ENCODE measurements at places on chromosomes 2 and 18. TPM values are rescaled to one million over a fixed set of nuclear protein-coding genes. Genes with fewer than 3 reads are reported as not detected.

DNA sequence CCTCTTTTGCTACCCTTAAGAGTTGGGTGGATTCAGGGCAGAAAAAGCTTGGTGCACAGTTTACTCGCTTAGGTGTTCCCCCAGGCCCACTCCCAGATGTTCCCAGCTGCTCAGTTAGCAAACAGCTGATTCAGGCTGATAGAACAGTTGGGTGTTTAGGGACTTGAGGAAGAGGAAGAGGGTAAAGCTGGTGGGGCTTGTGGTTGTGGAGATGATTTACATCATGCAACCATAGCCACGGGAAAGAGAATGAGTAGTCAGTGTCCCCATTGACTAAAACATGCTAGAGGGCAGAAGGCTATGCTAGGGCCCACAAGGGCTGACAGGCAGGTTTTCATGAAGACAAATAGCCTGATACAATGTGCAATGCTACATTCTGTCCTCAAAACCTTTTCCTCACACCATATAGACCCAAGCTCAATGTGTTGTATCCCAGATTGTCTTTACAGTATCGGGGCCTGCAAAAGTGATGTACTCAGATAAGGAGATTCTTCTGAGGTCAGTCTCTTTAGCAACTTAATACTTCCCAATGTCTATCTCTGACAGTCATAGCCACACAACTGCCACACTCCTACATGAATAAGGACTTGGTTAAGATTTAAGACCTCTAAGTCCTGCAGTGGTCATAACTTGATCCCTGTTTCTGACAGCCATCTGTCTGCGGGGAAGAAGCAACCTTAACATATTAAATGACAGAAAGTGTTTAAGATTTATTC is 15.6 kb downstream of the COLEC12 start:
- DNase-seq = no peak

DNA sequence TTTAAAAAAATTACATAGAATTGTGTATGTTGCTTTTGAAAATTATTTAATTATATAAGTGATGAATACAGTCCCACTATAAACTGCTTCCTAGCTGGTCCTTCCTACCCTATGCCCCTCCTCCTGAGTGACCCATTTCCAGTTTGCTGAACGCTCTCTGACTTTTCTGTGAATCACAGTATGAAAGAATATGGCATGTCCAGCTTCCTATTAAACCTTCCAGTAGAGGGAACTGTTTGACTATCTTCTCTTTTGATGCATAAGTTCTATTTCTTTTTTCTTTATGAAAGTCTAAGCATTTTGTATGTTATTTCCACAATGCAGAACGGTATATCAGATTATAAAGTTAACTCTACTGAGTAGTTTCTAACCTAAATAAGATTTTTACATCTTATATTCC is 41.3 kb downstream of the PSMG2 start:
- DNase-seq = no peak

DNA sequence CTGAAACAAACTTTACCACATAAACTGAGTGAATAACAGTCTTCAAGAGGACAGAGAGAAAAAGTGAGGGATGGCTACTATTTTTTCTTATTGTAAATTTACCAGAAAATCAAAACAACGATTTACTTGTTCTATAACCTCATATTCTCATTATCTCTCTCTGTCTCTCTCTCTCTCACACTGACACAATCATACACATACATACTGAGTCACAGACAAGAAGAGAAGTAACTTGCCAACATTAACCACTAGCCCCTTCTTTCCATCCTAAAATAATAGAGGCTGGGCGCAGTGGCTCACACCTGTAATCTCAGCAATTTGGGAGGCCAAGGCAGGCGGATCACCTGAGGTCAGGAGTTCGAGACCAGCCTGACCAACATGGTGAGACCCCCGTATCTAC is 18.2 kb downstream of the SATB2 start:
- no peak for DNase-seq

DNA sequence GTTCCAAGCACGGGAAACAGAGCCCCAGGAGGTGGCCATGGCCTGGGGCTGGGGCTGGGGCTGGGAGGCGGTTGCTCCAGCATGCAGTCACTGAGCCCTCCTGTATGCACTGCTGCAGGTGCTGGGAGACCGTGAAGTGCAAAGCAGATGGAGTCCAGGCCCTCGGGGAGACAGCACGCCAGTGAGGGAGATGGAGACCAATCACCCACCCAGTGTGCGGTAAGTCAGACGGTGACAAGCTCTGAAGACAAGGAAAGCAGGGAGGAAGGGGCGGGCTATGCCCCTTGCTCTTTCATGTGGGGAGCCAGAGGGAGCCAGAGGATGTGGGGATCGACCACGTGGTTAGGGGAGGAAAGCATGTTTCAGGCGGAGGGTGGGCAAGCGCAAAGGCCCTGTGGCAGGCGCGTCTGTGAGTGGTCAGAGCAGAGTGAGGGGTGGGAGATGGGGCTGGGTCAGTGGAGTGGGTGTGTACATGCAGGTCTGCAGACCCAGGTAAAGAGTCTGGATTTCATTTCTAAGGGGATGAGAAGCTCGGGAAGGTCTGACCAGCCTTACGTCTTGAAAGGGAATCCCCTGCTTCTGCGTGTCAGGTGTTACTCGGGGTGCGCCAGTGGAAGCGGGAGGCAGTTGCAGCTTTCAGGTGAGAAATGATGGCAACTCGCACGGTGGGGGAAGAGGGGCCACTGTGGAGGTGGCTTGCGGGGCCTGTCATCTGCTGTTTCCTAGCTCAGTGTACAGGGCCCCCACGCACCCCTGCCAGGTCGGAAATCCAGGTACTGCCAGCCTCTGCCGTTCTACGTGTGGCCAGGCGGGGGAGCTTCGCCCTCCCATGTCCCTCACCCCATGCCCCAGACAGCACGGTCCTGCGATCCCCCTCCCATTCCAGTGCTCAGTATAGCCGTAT is 19.4 kb downstream of the RRM2 start:
- DNase-seq = no peak

GRCh38 chr2:8478471-8478793 is 203.4 kb upstream of the ID2 start:
- DNase-seq = no peak

DNA sequence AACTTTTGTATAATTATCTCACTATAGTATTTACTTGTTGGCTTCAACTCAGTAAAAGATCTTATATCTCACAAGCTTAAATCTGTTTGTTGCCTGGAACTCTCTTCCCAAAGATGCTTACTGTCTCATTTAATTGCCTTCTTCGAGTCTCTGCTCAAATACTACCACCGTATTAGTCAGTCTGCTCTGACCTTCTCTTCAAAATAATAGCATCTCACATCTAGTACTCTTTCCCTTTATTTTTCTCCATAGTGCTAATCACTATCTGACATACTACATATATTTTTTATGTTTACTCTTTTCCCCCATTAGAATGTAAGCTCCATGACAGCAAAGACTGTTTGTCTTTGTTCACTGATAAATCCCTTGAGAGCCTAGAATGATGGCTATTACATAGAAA is 10.6 kb upstream of the MPP4 start:
- DNase-seq = no peak

GRCh38 chr2:40367652-40368051 is 84.2 kb downstream of the SLC8A1 start:
- DNase-seq = no peak

GRCh38 chr2:217216982-217217381 is 357.1 kb upstream of the TNP1 start:
- no peak for DNase-seq

GRCh38 chr2:190908532-190908931 is 27.9 kb downstream of the GLS start:
- no peak for DNase-seq

DNA sequence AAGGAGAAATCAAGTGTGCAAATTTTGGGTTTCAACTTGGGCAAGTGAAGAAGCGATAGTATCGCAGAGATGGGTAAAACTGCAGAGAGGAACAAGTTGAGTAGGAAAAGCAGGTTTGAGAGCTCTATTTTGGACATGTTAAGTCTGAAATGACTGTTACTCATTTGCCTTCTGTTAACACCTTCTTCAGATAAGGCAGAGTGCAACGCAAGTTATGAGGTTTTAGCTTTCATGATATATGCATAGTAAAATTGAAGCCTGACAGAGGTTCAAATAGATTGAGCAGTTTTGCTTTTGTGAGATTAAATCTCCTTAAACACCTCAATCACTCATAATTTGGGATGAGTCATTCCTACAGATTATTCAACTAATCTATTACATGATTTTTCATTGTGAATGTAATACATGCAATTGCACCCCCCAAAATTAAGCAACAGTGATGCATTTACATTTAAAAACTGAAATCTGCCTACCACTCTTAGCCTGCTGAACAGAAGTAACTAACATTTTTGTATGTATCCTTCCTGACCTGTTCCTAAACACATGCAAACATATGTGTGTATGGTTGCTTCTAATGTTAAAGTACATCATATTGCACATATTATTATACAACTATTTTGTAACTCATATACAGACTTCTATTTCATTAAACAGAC is 575.4 kb downstream of the ARHGAP15 start:
- DNase-seq = no peak

GRCh38 chr2:218400167-218400929 is 680 bp downstream of the CTDSP1 start:
- no peak for DNase-seq

DNA sequence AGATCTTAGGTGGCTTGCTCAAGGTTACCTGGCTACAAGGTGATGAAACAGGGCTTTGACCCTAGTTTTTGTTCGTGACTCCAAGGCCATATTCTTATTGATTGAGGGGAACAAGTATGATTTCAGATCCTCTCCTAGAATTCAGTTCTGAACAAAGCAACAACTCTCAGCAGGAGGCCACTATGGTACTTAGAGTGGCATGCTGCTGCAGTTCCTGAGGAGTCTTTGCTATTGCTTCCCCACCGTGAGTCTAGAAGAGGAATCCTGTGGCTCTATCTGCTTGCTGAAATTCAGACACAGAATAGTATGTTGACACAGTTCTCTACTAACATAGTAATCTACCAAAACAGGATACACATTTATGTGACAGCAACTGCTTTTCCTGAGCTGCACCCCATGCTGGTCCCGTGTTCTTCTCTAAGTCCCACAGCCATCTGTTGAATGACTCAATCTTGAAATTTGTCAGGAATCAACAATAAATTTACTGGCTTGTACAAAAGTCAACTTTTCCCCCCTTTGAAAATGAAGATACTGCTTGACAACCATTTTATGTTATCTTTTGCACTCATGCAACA is 4.1 kb downstream of the TGFBRAP1 start:
- no peak for DNase-seq

- no peak for DNase-seq
Observed at GRCh38 chr2:108616318-108616717, 82.0 kb downstream of the LIMS1 start.

DNA sequence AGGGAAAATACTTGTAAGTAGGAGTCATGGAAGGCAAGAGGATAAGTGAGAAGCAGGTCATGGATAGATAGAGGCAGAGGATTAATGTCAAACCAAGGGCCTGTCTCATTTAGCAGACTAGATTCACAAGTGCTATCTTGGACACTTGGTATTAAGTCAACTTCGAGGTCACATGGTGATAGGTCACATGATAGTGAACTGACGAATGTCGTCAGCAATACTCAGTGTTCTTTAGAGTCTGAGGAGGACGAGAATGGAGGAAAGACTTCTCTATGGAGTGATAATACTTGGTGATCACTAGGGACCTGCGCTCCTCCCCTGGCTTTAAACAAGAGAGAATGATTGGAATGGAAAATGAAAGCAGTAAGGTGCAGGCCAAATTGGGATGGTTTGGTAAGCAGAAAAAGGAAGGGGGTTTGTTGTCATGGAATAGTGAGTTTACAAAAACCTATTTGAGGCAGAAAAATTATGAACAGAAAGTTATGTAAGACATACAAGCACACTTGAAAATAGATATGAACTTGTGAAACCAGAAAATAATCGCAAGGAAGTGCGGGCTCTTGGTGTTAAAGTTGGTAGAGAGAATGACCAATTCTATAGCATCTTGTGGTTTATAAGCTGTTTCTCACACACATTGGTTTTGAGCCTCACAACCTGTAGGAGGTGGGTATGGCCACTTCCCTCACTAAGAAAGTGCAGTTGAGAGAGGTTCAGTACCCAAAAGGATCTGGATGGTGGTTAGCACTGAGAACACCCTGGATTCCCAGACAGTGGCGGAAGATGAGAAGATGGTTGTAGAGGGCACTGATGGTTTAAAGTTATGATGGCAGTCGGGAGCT is 141.5 kb downstream of the WDSUB1 start:
- DNase-seq = no peak

DNA sequence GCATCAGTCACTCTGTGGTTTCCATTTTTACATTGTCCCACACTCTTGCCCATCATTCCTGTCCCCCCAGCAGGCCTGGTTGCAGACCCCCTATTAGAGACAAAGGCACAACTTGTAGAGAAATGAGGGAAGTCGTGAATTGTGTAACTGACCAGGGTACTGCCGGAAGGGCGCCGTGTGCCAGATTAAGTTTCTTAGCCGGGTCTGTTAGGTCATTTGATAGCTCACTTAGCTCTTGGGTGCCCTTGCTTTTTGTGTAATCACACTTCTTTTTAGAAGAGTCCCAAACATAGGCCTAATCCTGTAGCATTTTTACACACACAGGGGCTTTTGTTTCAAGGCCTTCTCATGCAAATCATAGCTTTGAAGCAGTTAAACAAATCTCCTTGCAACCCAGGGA is 87.2 kb downstream of the CTAGE1 start:
- no peak for DNase-seq

GRCh38 chr2:83368916-83369315 is 1090.2 kb downstream of the SUCLG1 start:
- no peak for DNase-seq

DNA sequence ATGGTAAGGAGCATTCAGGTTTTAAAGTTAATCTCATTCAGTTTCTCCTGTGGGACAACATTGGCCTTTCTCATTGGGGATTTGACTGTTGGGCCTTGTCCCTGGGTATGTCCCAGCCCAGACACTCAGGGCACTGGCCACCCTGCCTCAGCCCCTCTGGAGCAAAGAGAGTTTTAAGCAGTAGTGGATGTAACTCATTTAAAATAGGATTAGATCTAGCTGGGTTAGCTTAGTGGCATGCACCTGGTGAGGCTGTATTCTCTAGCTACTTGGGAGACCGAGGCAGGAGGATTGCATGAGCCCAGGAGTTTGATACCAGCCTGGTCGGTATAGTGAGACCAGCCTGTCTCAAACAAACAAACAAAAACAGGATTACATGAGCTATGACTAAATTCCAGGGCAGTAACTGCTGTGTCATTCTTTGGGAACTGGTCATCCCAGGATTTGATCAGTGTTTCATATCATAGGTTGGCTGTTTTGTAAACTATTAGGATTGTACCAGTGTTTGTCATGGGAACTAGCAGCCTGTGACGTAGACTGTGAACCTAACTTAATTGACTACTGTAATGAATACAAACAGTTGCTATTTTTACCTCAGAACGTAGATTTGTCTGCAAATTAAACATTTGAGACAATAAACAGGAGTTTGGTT is 12.5 kb downstream of the INPP4A start:
- DNase-seq = no peak

DNA sequence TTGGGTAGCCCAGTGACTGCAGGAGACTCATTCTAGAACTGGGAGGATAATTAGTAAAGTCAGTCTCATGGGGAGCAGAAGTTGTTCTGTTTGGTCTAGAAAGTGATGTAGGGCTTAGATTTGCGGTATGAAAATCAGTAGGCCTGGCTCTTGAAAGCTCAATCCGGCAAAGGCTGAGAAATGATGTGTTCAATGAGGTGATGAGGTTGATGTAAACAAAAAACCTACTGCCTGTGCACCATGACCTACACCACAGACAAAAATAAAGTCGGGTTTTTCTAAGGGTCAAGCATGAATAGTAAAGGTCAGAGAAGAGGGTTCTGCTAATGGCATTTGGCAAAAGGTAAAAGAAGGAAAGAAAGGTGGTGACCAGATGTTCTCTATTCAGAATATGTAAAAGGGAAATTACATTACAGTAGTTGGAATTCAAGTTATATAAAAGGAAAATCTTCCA is 80.8 kb upstream of the COL5A2 start:
- no peak for DNase-seq

Gene FAM136A
- 43.3 TPM for total RNA-seq

Gene AGFG1
- 59.3 TPM for total RNA-seq

Gene KCNJ13
- total RNA-seq = 0.35 TPM

Gene TCF7L1
- total RNA-seq = 48.3 TPM

All from mesothelial cell of epicardium (in vitro differentiated cells).